ENCODE measurements at places on chromosomes 7 and 10.

GRCh38 chr10:110353244-110354119, 48.8 kb upstream of the SMNDC1 start:
- peak overlapping the region; percentile 42 for H3K4me3 ChIP-seq
- peaks cover 70% of the 10 kb centered on the region for H3K4me1 ChIP-seq
- H3K27me3 ChIP-seq, result peaks cover 4% of the 10 kb centered on the region
- peak overlapping the region; percentile 82 for H3K27ac ChIP-seq
- peak; percentile 65 for DNase-seq
- no peaks in the 10 kb centered on the region for H3K36me3 ChIP-seq

DNA sequence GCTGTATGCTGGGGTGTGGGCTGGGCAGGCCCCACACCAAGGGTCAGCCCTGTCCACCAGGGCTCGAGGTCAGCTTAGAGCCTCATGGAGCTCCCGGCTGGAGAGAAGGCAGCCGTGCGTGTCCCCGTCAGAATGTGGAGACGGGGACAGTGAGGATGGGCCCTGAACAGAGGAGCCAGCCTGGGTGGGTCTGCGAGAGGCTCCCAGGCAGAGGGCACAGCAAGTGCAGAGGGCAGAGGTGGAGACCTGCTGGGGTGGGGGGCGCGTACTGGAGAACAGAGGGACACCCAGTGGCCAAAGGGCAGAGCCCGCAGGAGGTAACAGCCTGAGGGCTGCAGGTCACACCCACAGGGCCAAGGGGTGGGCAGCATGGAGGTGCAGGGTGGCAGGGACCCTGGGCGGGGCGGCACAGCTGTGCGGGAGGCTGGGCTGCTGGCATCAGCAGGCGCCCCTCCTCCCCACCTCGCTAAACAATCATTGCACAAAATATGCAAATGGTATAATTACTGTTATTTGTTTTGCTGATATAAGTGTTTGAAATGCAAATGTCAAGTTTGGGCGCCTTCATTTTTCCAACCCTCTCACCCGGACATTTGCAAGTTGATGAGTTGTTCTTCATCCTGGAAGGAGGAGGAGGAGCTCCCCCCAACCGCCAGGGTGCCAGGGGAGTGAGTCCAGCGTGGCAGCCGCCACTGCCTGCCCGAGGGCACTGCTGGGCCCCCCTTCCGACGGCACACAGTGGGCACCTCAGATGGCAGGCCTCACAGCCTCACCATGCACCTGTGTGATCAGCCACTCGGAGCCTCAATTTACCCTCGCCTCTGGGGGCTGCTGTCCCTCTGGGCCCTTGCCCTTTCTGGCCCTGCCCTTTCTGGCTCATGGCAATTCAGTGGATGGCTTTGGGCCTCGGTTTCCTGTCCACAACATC, 35.0 kb downstream of the ELFN1 start:
- no peak for DNase-seq
- peaks cover 4% of the 10 kb centered on the region for H3K27me3 ChIP-seq
- no peaks in the 10 kb centered on the region for H3K36me3 ChIP-seq
- no peak overlapping the region for H3K4me3 ChIP-seq

DNA sequence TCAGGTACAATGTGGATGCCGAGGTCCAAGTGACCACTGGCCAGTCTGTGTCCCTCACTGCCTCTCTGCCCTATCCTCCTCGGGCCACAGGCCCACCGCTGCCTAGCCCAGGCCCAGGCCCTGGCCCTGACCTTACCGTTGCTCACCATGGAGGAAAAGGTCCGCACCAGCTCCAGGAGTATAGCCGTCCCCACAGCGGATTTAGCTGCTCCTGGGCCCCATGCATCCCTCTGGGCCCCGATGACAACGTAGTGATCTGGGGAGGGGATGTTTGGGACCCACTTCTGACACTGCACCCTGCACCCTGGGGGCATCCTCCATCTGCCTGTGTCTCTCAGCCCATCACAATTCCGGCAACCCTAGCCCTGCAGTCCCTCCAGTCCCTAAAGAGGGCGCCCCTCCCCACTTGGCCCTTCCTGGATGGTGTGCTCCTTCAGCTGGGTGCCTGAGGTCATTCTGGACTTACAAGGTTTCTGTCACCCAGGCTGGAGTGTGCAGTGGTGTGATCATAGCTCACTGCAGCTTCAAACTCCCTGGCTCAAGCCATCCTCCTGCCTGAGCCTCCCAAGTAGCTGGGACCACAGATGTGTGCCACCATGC, 12.1 kb downstream of the TFR2 start:
- H3K36me3 ChIP-seq, result peaks cover 4% of the 10 kb centered on the region
- H3K4me1 ChIP-seq, result peaks cover 32% of the 10 kb centered on the region
- H3K27me3 ChIP-seq, result peaks cover 2% of the 10 kb centered on the region
- H3K27ac ChIP-seq, result no peak overlapping the region
- DNase-seq, result peak; percentile 45

GRCh38 chr10:70145166-70145665, 1.3 kb downstream of the TYSND1 start:
- peak overlapping the region; percentile 86 for H3K4me3 ChIP-seq
- peaks cover 16% of the 10 kb centered on the region for H3K36me3 ChIP-seq
- H3K4me1 ChIP-seq, result peaks cover 32% of the 10 kb centered on the region
- H3K27me3 ChIP-seq, result peaks cover 2% of the 10 kb centered on the region
- H3K27ac ChIP-seq, result peak overlapping the region; percentile 76
- DNase-seq, result no peak

DNA sequence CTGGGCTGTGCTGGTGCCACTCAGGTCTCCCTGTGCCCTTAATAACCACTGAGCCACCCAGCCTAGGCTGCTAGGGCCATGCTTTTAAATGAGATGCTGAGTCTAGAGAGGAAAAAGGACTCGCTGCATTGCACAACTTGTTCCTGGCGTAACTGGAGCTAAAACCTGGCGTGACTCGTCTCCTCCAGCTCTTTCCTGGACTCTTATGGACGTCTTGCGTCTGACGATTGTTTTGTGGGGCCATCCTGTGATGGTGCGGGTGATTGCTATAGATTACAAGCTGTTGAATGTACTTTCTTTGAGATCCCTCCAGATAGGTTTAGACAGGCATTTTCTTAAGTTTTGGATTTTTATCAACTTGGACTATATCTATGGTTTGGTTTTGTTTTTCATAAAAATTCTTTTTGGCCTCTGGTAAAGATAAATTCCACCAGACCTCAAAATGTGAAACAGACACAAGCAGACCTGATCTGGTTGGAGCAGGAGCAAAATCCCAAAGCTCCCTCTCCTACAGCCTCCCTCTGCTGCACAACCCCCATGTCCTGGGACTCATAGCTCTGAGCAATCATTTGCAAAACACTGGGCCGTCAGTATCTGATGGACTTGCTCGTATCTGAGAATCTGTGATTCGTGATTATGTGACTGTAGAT, 230.3 kb downstream of the ARHGAP12 start:
- H3K27ac ChIP-seq, result no peak overlapping the region
- peaks cover 9% of the 10 kb centered on the region for H3K4me1 ChIP-seq
- no peak for DNase-seq
- H3K27me3 ChIP-seq, result no peaks in the 10 kb centered on the region

DNA sequence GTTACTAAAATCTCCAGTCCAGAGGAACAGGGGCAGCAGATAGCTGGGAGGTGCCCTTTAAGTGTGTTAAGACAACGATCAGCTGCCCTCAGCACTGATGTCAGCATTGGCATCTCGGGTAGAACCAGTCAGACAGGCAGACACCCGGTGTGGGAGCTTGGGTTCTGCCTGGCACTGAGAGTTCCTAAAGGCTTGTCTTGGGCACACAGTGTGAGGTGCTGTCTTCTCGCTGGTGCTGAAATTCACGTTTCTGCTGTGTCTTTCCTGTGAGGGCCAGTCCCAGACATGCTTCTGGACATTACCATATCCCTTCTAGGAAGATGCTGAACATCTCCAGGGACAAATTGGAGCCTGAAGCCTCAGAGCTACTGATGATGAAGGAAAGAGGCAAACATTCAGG, 156.2 kb downstream of the DNAJB6 start:
- H3K36me3 ChIP-seq, result peaks cover 13% of the 10 kb centered on the region
- no peak overlapping the region for H3K27ac ChIP-seq
- H3K4me3 ChIP-seq, result no peak overlapping the region
- H3K4me1 ChIP-seq, result peaks cover 58% of the 10 kb centered on the region
- H3K27me3 ChIP-seq, result peaks cover 19% of the 10 kb centered on the region

DNA sequence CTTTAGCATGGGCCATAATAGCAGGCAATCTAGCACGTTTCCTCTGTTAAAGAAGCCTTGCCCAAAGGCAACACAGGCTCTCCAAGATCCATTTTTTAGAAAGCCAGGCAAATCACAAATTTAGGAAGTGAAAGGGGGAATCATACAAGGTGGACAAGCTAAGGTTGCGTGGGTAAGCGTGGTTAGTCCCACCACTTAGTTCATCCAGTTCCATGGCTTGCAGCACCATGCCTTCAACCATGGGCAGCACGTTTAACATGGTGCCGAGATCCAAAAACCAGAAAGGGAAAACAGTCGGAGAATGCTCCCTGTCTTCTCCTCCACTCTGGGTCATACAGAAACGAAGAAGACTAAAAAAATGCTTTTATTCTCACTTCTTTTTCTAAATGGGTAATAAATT, 234.4 kb upstream of the IMMP2L start:
- H3K27ac ChIP-seq, result no peak overlapping the region
- no peak overlapping the region for H3K4me3 ChIP-seq
- DNase-seq, result peak; percentile 12
- no peaks in the 10 kb centered on the region for H3K27me3 ChIP-seq

DNA sequence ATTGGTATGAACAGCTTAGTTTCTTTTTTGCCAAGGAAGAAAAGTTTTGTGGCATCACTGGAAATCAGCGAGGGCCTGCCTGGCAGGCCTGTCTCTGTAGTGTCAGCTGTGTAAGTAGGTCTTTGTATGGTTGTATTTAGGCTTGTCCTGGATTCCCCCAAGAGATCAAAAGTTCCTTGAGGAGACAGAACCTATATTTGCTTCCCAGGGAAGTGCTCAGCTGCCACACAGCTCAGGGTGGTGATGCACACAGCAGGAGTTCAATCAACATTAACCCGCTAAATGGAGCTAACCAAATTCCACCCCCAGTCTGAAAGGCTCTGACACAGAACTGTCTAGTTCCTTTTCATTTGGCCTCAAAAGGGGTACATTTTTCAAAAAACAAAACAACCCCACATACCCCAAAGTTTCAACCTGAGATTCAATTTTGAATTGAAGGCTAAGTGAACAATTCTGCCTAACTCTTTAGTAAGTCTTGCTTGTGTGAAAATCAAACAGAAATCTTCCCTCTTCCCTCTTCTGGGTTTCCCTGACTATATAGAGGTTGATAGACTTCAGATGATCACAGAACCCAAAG, 124.4 kb downstream of the CLEC2L start:
- no peaks in the 10 kb centered on the region for H3K27me3 ChIP-seq
- no peaks in the 10 kb centered on the region for H3K36me3 ChIP-seq
- peak overlapping the region; percentile 48 for H3K4me3 ChIP-seq
- H3K4me1 ChIP-seq, result peaks cover 60% of the 10 kb centered on the region
- H3K27ac ChIP-seq, result peak overlapping the region; percentile 53

DNA sequence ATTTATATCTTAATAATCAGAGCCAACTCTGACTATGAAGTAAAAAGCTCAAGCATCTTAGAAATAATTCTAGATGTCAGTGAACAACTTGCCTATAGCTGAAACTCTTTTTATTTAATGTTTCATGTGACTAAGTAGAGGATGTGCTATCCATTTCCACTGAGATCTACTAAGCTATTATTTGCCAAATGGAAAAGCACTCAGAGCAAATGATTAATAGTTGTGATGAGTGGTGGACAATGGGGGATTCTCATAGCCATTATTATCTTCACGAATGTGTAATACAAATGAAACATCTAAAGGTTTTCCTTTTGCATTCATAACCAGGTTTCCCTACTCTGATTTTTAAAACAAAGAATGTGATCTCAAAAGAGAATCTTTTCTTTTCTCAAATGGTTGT, 126.6 kb upstream of the GNAI1 start:
- no peaks in the 10 kb centered on the region for H3K36me3 ChIP-seq
- H3K4me3 ChIP-seq, result no peak overlapping the region
- no peak for DNase-seq
- H3K4me1 ChIP-seq, result no peaks in the 10 kb centered on the region
- no peak overlapping the region for H3K27ac ChIP-seq
- H3K27me3 ChIP-seq, result no peaks in the 10 kb centered on the region

DNA sequence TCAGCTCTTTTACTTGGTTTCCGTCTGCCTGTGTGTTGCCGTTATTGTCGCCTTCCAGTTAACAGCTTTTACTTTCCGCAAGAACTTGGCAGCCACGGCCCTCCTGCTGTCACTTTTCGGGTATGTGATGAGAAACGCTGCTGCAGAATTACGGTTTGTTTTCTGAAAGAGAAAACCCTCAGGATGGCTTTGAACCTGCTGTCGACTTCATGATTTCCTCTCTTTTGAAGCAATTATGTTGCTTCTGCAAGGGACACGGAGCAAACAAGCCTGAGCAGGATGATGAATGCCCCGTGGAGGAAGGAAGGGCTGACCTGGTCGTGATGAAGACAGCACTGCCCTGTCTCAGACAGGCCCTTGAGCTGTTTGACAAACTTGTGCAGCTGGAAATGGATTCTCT, 339.8 kb downstream of the ABCA13 start:
- no peak overlapping the region for H3K27ac ChIP-seq
- H3K4me3 ChIP-seq, result no peak overlapping the region
- no peaks in the 10 kb centered on the region for H3K27me3 ChIP-seq
- H3K4me1 ChIP-seq, result no peaks in the 10 kb centered on the region

DNA sequence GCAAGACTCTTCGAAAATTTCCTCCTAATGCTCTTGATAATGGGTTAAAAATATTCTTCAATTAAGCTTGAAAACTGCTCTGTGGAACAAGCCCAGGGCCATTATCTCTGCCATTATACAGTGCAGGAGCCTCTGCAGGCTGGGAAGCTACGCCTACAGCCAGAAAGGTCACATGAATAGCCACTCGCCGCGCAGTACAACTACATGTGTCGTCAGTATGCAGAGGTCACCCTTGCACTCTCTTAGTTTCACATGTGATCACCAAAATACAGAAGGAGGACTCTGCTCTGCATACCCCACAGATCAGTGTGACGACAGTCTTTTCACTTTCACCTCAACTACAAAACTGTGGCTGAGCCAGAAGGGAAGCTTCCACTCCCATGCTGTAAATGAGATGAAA, 141.8 kb upstream of the C1QL3 start:
- H3K27ac ChIP-seq, result no peak overlapping the region
- no peak overlapping the region for H3K4me3 ChIP-seq
- peaks cover 43% of the 10 kb centered on the region for H3K4me1 ChIP-seq
- DNase-seq, result no peak
- no peaks in the 10 kb centered on the region for H3K27me3 ChIP-seq

DNA sequence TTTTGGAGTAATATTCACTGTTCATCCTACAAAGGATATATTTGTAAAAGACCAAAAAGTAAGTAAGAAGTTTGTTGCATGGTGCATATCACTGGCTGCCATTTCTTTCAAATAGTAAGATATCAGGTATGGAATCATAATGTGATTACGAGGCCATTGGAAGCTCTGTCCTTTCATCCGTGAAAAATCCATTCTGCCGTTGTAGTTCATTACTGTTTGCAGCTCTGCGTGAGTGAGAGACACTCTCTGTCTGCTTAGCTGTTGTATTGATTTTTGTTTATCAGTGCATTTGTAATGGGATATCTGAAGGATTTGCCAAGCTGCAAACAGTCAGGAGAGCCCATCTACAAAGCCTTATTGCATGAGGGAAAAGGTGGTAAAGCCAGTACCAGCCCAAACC, 44.1 kb upstream of the SLC39A12 start:
- no peak for DNase-seq
- no peaks in the 10 kb centered on the region for H3K4me1 ChIP-seq
- no peak overlapping the region for H3K4me3 ChIP-seq
- no peaks in the 10 kb centered on the region for H3K27me3 ChIP-seq
- H3K36me3 ChIP-seq, result no peaks in the 10 kb centered on the region

GRCh38 chr7:124915242-124915641, 14.4 kb downstream of the POT1 start:
- no peaks in the 10 kb centered on the region for H3K27me3 ChIP-seq
- H3K27ac ChIP-seq, result no peak overlapping the region
- H3K4me1 ChIP-seq, result peaks cover 2% of the 10 kb centered on the region
- H3K36me3 ChIP-seq, result peaks cover 13% of the 10 kb centered on the region

Data from activated naive CD8-positive, alpha-beta T cell treated with anti-CD3 and anti-CD28 coated beads, Interleukin-2, amount 50 U/mL, for 24 hours (primary cell).